ENCODE measurements at places on chromosomes 4 and X.

DNA sequence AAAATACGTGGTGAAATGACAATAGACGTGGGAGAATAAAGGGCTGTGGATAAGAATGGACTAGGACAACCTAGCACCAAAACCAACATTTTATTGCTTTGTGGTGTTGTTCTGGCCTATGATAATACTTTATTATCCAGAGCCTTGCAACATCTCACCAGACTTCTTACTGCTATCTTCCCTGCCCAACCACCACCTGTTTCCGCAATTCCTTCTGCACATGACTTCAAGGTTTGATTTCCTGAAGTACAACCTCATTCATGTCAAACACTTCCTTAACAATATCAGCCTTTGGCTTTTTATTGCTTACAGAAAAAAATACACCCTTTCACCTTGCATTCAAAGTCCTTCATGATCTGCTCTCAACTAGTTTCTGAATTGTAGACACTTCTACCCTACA lies 84.8 kb downstream of the RTL3 start:
- DNase-seq: no peak

DNA sequence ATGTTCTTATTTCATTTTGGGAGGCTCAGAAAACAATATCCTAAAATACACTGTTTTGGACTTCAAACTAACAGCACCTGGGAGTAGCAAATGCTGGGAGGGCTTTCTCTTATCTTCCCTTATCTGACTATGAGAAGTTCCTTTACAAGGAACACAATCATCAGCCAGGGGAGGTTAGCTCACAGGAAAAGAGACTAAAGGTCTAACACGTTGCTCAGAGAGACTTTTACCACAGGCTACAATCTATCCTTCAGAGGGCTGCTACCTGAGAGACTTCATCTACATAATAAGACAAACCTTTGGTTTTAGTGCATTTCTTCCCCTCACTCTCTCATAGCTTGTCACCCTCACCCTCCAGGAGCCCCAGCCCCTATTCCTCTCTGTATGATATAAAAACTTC lies 35.8 kb downstream of the MEPE start:
- DNase-seq: no peak

GRCh38 chrX:46876901-46877300 lies 35.3 kb upstream of the JADE3 start:
- no peak for DNase-seq

GRCh38 chr4:575281-576141 lies 584 bp downstream of the TMEM271 start:
- no peak for DNase-seq

DNA sequence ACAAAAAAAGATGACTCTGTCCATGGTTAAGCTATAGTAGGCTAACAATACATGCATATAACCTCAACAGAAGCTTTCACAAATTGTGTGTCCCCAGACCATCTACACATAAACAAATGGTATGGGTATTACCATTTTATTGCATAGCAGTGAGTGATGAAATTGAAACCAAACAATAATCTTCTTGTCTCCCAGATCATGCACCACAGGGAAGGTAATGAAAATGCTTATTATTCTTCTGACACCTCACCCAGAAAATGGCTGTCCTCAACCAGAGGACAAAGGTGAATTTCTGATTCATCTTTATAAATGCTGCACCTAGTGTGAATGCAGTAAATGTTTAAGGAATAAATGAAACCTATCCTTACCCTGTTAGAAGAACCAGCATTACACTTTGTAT lies 8.0 kb downstream of the PRSS12 start:
- DNase-seq: no peak

- no peak for DNase-seq
Observed at GRCh38 chr4:122914292-122914904, 8.0 kb downstream of the NUDT6 start.

- no peak for DNase-seq
Observed at GRCh38 chrX:109952985-109953905, 49.7 kb upstream of the TMEM164 start.

DNA sequence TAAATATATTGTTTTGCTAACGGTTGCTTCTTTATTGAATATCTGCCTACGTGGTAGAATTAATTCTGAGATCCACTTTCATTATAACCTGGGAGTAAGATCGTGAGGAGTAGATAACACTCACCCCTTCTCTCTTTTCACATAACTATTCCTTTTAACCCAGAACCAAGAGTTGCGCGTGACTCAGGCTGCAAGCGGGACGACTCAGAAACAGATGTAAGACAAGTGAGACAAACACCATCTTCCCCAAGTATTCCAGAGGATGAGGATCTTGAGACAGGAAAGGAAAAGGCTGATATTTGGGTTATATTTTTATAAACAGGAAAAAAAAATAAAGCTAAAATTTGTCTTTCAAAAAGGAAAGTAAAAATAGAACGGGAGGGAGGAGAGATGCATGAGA lies 318.8 kb upstream of the NOCT start:
- no peak for DNase-seq
